Activated CD8-positive, alpha-beta memory T cell treated with anti-CD3 and anti-CD28 coated beads for 24 hours (primary cell): ENCODE measurements at places on chromosomes 1 and 21.

DNA sequence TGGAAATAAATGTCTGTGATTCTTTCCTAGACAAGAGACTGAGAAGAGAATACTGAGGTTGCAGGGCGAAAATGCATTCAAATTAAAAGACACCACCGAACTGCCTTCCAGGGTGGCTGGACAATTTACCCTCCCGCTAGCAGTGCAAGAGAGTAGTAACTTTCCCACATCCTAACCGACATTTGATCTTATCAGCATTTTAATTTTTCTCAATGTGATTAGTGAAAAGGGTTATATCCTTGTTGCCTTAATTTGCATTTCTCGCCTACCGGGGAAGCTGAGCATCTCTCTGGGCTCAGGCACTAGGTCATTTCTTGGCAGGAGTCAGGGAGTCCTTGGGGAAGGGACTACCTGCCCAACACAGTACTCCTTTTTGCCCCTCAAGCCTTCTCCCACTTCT is 2.8 kb downstream of the TNFRSF8 start:
- no peak for DNase-seq

GRCh38 chr1:110120960-110121561 is 8.8 kb downstream of the UBL4B start:
- no peak for DNase-seq

DNA sequence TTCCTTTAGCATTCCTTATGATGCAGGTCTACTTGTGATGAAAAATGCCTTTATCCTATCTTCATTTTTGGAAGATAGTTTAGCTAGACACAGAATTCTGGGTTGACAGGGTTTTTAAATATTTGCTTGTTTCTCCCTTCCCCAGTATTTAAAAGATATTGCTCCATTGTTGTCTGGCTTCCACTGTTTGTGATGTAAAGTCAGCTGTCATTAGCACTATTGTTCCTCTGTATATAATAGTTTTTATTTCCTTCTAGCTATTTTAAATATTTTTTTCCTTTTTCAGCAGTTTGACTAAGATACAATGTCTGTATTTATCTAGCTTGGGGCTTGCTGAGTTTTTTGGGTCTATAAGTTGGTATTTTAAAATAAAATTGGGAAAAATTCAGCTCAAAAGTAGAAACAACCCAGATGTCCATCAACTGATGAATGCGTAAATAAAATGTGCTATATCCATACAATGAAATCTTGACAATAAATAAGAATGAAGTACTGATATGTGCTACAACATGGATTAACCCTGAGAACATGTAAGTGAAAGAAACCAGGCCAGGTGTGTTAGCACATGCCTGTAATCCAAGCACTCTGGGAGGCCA is 11.2 kb downstream of the IFT25 start:
- DNase-seq, result no peak

DNA sequence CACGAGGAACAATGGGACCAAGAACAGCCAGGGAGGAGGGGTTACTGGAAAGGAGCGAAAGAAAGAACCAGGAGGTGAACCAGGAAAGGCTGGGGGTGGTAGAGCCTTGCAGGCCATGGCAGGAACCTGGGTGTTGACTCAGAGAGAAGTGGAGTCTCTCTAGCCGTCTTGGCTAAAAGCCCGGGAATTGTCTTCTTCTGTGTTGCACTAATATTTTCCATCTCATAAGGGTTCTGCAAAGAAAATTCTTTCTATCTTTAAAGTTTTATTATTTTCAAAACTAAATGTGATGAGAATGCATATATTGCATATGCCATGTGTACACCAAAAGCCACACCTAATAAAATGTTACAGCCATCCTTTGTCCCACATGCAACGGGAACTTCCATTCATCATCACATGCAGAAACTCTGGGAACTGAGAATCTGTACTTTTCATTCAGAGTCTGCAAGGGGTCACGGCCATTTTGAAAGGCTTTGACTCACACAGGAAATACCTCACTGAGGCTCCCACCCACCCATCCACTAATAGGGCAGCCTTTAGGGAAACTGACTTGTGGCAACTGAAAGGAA is 38.0 kb downstream of the ERG start:
- no peak for DNase-seq

GRCh38 chr1:227447531-227447990 is 115.8 kb upstream of the ZNF678 start:
- DNase-seq, result no peak

- DNase-seq, result no peak
Measured at GRCh38 chr1:64474133-64474532, 4.2 kb downstream of the CACHD1 start.

GRCh38 chr1:181038399-181038873 is 4.7 kb downstream of the MR1 start:
- peak; percentile 80 for DNase-seq

DNA sequence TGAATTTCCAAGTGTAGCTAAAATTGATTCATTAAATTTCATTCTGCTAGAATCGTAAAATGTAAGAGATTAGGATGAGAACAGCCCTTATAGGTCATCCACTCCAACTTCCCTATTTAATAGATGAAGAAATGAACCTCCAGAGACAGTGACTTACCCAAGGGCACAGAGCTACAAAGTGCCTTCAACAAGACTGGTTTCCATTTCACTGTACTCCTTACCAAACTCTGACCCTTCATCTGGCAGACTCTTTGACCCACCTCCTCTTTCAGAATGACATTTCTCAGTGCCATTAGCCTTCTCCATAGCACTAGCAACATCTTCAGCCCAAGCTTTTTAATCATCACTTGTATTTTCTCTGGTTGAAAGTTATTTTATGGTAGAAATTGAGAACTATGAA is 161.3 kb downstream of the NEK7 start:
- DNase-seq, result no peak

DNA sequence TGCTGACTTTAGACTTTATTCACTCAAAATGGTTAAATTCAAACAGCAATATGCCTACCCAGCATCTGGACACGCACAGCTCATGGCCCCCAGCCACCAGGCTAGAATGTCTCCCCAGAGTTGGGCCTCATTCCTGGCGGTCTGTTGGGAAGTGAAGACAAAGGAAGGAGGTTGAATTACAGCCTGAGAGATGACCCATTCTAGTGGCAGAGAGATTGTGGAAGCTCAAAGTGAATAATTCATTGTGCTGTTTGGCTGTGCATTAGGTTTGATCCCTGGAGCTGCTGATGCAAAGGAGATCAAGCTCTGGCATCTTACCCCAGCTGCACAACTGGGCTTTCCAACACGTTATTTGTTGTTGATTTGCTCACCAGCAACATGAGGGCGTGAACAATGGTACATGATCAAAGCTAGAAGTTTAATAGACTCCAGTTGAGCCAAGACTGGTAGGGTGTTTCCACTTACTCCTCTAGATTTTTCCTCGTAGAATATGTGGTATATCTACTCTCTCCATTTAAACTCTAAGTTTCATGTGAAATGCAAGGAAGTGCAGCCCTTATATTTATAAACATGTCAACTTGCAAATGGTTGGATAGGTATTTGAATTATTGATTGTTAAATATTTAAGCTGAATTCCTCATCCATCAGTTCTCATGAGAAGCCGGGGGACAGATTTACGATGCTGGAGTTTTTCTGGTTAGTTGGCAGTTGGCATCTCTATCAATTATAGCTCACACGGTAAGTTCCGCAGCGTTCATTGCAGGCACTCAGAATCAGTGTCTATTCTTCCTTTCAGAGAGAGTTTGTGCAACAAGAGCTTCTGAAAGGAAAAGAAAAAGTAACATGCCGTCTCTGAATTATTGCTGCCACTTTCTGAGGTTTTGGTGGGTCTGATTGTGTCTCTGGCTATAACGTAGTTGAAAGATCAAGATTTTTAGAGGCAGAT is 222.7 kb downstream of the TM2D1 start:
- DNase-seq, result no peak

- no peak for DNase-seq
Measured at GRCh38 chr21:27257908-27258556, 291.1 kb upstream of the ADAMTS5 start.

DNA sequence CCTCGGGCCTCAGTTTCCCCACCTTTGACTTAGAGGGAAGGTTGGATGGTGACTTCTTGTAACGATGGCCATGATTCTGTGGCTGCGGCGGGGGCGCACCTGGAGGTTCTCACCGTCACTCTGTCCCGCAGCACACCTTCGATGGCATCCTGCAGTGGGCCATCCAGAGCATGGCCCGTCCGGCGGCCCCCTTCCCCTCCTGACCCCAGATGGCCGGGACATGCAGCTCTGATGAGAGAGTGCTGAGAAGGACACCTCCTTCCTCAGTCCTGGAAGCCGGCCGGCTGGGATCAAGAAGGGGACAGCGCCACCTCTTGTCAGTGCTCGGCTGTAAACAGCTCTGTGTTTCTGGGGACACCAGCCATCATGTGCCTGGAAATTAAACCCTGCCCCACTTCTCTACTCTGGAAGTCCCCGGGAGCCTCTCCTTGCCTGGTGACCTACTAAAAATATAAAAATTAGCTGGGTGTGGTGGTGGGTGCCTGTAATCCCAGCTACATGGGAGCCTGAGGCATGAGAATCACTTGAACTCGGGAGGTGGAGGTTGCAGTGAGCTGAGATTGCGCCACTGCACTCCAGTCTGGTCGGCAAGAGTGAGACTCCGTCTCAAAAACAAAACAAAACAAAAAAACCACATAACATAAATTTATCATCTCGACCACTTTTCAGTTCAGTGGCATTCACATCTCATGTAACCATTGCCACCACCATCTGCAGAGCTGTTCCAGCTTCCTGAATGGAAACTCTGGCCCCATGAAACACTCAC is 2.1 kb upstream of the PFKL start:
- peak; percentile 87 for DNase-seq

DNA sequence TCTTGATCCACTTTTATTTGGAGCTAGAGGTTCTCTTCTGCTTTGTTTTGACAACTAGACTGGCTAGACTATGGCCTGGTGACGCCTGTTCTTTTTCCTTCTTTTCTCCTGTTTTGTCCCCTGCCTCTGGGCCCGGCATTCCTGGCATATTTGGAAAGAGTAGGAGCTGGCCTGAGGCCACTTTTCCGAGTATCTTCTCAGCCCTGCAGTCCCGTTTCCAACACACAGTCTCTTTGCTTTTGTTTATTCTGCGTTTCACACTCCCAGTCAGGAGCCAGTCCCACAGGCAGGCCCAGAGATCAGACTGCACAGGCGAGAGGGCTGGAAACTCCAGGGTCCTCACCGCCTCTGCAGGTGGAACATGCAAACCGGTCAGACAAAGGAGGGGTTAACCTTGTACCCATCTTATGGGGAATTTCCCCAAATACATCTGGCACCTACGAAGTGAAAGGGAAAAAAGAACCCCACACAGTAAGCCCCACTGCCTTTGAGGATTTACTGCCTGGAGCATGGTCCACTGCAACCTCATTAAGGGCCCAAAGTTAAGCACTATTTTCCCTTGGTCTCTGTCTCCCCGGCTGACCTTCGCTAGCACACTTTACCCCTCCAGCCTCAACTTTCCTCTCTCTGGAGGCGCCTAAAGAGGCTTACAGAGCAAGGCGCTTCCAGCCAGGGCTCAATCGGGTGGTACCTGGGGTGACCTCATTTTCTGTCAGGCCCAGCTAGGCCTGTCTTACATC is 141.1 kb downstream of the TOMM20 start:
- no peak for DNase-seq

GRCh38 chr1:11858968-11859871 is 475 bp upstream of the NPPB start:
- peak; percentile 85 for DNase-seq

- no peak for DNase-seq
Measured at GRCh38 chr1:1245817-1246576, 525 bp downstream of the C1QTNF12 start.

GRCh38 chr1:116911188-116911553 is 1.5 kb downstream of the PTGFRN start:
- no peak for DNase-seq

GRCh38 chr1:161192476-161193465 is 6.1 kb downstream of the ADAMTS4 start:
- DNase-seq, result peak; percentile 81

- DNase-seq, result no peak
Measured at GRCh38 chr1:84615790-84616189, 41.5 kb upstream of the CTBS start.

GRCh38 chr1:27163093-27163492 is 8.2 kb upstream of the SLC9A1 start:
- no peak for DNase-seq

DNA sequence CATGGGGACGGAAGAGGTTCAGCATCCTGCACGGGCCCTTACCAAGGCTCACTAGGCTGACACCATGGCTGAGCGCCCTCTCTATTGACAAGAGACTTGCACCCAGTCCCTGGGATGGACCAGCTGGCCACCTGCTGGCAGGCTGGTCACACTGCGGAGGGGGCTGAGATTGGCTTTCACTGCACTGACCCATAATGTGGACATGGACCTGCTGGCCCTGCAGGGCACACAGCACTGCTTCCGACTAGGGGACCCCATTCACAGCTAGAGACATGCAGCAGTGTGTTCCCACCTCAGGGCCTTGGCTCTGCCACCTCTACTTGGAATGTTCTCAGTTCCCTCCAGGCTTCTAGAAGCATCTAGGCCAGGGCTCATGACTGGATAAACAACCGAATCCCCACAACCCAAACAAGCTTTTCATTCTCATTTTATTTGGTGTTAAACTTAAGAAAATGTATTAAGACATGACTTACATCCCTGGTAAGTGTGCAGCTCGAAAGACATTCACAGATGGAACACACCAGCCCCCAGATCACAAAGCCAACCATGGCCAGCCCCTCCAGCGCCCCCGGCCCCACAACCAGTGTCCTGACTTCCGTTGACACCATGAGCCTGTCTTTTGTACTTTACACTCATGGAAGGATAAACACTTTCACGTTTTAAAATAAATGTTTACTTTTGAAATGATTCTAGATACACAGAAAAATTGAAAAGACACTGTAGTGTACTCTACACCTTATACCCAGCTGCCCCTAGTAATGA is 9.3 kb upstream of the SRARP start:
- peak; percentile 82 for DNase-seq

GRCh38 chr1:220271706-220272046 is 577 bp downstream of the RAB3GAP2 start:
- DNase-seq, result no peak

DNA sequence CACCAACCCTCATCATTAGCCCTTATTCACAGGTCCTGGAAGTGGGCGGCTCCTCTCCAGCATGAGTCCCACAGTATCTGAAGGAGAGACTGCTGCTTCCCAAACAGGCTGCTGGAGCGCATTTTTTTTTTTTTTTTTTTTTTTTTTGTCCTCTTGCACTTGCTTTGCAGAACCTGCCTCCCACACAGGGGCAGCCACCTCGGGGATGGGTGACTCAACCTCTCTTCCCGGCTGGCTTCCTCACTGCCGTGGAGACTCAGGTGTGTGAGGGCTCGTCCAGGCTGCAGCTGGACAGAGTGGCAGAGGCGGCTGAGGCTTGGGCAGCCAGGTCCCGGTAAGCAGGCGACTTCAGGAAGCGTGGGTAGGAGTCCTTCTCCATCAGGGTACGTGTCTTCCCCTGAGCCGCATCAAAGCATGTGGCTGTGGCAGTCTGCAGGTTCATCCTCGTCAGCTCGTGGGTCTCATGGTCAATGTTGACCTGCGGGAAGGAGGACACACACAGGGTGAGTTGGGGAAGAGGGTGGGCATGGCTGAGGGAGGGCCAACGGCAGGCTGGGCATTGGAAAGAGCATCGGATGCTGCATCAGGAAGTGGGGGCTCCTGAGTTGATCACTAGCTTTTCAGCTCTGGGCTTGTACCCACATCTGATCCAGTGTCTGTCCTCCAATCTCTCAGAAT is 4.0 kb downstream of the RGS16 start:
- DNase-seq, result peak; percentile 56

- no peak for DNase-seq
Measured at GRCh38 chr1:8352471-8352845, 34.5 kb downstream of the SLC45A1 start.
